ENCODE measurements at places on chromosomes 2 and 18.

GRCh38 chr2:7639476-7639875 is 722.3 kb downstream of the RNF144A start:
- DNase-seq: no peak
- no peaks in the 10 kb centered on the region for H3K27me3 ChIP-seq
- no peaks in the 10 kb centered on the region for H3K4me1 ChIP-seq
- no peak overlapping the region for H3K4me3 ChIP-seq

GRCh38 chr18:8468191-8468590 is 141.0 kb upstream of the RAB12 start:
- H3K4me1 ChIP-seq: no peaks in the 10 kb centered on the region
- no peak for DNase-seq
- no peaks in the 10 kb centered on the region for H3K36me3 ChIP-seq
- no peak overlapping the region for H3K4me3 ChIP-seq
- H3K27ac ChIP-seq: no peak overlapping the region

DNA sequence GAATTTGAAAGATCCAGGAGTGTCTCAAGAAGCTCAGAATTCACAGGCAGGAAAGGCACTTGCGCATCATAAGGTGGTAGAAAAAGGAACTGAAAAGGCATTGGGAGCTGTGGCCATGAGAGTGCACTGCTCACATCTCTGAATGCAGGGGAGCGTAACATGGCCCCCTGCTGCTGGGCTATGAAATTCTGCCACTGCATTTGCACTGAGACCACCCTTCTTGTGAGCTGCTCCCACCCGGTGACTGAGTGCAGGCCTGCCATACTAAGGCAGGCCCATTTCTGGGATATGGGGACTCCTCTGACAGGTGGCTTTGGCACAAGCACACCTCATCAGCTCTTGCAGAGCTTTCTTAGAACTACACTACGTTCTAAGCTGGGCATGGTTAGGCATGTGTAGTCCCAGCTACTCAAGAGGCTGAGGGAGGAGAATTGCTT is 25.3 kb upstream of the STARD7 start:
- H3K27ac ChIP-seq: no peak overlapping the region
- no peak overlapping the region for H3K4me3 ChIP-seq
- H3K27me3 ChIP-seq: no peaks in the 10 kb centered on the region

DNA sequence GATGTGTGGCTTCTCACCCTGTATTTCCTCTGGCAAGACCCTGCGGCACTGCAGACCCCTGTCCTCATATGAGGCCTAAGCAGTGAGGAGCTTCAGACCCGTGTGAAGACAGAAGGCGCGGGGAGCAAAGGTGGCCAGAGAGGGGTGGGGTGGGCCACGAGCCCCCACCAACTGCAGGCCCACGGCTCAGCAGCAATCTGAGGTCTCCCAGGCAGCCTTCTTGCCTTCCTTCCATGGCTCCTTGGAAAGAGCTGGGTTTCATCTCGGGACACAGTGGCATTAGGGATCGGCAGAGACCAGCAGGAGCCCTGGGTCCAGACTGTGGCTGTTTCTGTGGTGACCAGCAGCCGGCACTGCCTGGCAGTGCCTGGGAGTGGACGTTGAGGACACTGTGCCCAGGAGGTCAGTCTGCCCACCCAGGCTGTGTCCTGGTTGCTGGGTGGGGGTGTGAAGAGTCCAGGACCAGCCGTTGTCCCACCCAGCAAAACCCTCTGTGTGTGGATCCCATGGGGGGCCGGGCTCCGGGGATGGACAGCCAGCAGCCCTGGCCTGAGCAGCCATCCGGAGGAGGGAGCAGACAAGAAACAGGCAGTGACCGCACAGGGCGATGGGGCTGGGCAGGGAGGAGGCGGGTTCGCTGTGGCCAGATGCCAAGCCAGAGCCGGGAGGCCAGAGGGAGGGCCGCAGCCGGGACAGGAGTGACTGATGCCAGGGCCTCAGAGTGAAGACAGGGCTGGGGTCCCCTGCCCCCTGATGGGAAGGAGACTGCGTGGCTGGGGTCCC is 73.8 kb downstream of the RRM2 start:
- DNase-seq: no peak
- no peak overlapping the region for H3K4me3 ChIP-seq
- H3K36me3 ChIP-seq: no peaks in the 10 kb centered on the region
- no peak overlapping the region for H3K27ac ChIP-seq
- no peaks in the 10 kb centered on the region for H3K4me1 ChIP-seq

GRCh38 chr2:24576617-24577016 is 85.6 kb downstream of the NCOA1 start:
- H3K27ac ChIP-seq: no peak overlapping the region
- DNase-seq: no peak
- H3K4me3 ChIP-seq: no peak overlapping the region
- no peaks in the 10 kb centered on the region for H3K27me3 ChIP-seq

DNA sequence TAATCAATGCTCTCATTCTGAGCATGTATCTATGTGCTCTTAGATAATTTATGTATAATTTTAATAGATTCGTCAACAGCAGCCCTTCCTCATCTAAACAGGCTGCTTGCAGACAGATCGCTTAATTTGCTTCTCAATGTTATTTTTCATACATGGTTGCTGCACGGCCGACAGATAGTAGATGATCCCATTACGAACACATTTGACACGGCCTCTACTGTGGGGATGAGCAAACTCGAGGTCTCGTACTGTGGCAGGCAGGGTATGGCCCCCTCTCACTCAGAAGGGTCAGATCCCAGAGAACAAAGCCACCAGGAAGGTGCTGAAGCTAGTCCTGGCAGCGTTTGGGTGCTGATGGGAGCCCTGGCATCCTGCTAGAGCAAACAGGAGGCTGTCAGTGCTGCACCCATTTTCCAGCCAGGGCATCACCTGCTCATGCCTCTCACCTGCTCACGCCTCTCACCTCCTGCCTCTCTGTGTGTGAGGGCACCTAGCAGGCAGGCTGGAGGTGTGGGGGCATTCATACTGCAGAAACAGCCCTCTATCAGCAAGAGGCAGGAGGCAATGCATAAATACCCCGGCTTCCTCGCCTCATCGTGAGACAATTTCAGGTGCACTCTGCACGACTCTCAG is 80.0 kb downstream of the KLHL29 start:
- H3K27ac ChIP-seq: no peak overlapping the region
- H3K36me3 ChIP-seq: no peaks in the 10 kb centered on the region
- H3K4me3 ChIP-seq: no peak overlapping the region
- no peak for DNase-seq
- H3K4me1 ChIP-seq: no peaks in the 10 kb centered on the region

DNA sequence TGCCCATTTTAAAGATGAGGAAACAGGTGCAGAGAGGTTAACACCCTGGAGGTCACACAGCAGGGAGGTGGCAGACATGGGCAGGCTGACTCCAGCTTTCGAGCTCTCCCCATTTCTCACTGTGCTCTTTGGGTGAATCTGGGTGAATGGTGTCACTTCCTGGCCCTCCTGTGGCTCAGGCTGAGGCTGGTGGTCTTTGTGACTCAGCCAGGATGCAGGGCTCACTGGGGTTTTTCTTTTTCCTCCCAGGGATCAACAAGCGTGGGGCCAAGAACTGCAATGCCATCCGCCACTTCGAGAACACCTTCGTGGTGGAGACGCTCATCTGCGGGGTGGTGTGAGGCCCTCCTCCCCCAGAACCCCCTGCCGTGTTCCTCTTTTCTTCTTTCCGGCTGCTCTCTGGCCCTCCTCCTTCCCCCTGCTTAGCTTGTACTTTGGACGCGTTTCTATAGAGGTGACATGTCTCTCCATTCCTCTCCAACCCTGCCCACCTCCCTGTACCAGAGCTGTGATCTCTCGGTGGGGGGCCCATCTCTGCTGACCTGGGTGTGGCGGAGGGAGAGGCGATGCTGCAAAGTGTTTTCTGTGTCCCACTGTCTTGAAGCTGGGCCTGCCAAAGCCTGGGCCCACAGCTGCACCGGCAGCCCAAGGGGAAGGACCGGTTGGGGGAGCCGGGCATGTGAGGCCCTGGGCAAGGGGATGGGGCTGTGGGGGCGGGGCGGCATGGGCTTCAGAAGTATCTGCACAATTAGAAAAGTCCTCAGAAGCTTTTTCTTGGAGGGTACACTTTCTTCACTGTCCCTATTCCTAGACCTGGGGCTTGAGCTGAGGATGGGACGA is 13.2 kb downstream of the ITM2C start:
- H3K27ac ChIP-seq: no peak overlapping the region
- H3K27me3 ChIP-seq: no peaks in the 10 kb centered on the region
- no peaks in the 10 kb centered on the region for H3K36me3 ChIP-seq
- H3K4me3 ChIP-seq: no peak overlapping the region
- H3K4me1 ChIP-seq: no peaks in the 10 kb centered on the region

DNA sequence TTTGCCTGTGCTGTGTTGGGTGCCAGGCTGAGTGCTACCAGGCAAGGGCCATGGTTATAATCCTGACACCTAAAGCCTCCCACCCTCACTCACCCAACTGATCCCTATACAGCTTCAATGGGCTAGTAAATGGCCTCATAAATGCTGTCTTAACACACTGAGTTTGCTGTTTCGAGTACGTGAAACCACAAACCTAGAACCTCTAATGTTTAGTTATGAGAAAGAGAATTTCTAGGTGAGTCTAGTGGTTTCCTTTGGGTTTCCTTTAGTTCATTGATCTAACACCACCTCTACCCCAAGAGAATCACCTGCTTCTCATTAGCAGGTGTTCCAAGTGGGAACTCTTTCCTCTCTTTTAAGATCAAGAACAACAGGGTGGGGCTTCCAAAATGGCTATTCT is 172.0 kb downstream of the MC4R start:
- no peak for DNase-seq
- no peak overlapping the region for H3K27ac ChIP-seq
- no peaks in the 10 kb centered on the region for H3K36me3 ChIP-seq
- no peaks in the 10 kb centered on the region for H3K27me3 ChIP-seq
- H3K4me3 ChIP-seq: no peak overlapping the region

DNA sequence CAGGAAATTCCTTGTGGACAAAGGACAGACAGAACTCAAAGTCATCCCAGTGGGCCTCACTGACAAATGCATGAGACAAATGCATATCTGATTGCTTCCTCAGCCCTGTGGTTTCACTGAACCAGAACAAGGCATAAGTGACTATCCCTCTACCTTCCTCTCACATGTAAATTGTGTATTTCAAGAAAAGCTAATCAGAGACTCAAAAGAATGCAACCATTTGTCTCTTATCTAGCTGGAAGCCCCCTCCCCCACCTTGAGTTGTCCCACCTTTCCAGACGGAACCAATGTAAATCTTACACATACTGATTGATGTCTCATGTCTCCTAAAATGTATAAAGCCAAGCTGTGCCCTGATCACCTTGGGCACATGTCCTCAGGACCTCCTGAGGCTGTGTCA is 102.0 kb upstream of the TMEM200C start:
- no peak overlapping the region for H3K27ac ChIP-seq
- peaks cover 33% of the 10 kb centered on the region for H3K27me3 ChIP-seq
- H3K4me1 ChIP-seq: no peaks in the 10 kb centered on the region
- H3K4me3 ChIP-seq: no peak overlapping the region
- no peak for DNase-seq

GRCh38 chr2:234954551-234954992 is 2.8 kb downstream of the SH3BP4 start:
- peak overlapping the region; percentile 53 for H3K27ac ChIP-seq
- peak overlapping the region; percentile 81 for H3K4me3 ChIP-seq
- H3K36me3 ChIP-seq: peaks cover 11% of the 10 kb centered on the region
- DNase-seq: no peak
- H3K4me1 ChIP-seq: peaks cover 66% of the 10 kb centered on the region

DNA sequence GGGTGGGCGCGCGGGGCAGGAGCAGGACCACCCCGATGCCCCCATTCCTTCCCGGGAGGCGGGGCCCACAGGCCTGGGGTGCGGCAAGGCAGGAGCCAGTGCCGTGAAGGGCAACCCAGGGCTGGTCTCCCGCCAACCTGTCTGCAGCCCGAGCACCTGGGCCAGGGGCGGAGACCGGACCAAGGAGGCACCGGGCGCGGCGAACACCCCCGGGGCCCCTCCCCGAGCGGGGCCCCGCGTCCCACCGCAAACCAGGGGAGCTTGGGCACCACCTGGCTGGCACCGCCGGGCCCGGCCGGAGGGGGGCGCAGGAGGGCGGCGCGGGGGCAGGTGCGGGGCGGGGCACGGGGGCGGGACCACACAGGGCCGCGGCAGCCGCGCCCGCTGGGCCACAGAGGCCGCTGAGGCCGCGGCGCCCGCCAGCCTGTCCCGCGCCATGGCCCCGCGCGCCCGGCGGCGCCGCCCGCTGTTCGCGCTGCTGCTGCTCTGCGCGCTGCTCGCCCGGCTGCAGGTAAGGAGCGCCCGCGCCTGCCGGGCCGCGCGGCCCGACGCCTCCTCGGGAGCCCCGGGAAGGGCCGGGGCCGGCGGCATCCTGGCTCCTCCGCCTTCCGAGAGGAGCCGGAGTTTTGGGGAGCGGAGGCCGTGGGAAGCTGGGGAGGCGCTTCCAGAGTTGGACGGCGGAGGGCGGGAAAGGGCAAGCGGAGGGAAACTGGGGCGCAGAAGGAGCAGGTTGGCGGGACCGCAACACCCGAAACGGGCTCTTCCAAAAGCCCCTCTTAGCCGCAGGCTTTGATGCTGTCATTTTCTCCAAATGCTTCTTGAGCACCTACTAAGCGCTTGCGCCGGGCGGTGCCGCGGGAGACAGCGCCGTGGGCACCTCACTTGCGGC is at the start of gene TNFRSF11A:
TNFRSF11A (plus strand) TSS at position 394 of the 889 bp plus-strand sequence; CDS start at position 437, 43 bp downstream.
- no peak within 1 kb of the TSS for H3K27ac ChIP-seq
- H3K4me1 ChIP-seq: peaks cover 11% of the 10 kb centered on the region
- no peaks in the 10 kb centered on the region for H3K27me3 ChIP-seq
- no peaks in the 10 kb centered on the region for H3K36me3 ChIP-seq

- H3K36me3 ChIP-seq: no peaks in the 10 kb centered on the region
- no peak for DNase-seq
- no peaks in the 10 kb centered on the region for H3K27me3 ChIP-seq
- H3K4me1 ChIP-seq: peaks cover 13% of the 10 kb centered on the region
Observed at GRCh38 chr18:48617844-48618497, 79.1 kb downstream of the CTIF start.

- peaks cover 46% of the 10 kb centered on the region for H3K4me1 ChIP-seq
- DNase-seq: peak; percentile 45
- peak overlapping the region; percentile 4 for H3K27ac ChIP-seq
- H3K36me3 ChIP-seq: peaks cover 56% of the 10 kb centered on the region
- H3K27me3 ChIP-seq: no peaks in the 10 kb centered on the region
- peak overlapping the region; percentile 76 for H3K4me3 ChIP-seq
Observed at GRCh38 chr2:180983468-180984242, 3.2 kb downstream of the UBE2E3 start.

- H3K36me3 ChIP-seq: no peaks in the 10 kb centered on the region
- peaks cover 11% of the 10 kb centered on the region for H3K4me1 ChIP-seq
- no peaks in the 10 kb centered on the region for H3K27me3 ChIP-seq
- no peak overlapping the region for H3K27ac ChIP-seq
- H3K4me3 ChIP-seq: no peak overlapping the region
Observed at GRCh38 chr2:168571061-168571460, 115.0 kb downstream of the CERS6 start.

- no peak for DNase-seq
- H3K36me3 ChIP-seq: no peaks in the 10 kb centered on the region
- no peak overlapping the region for H3K27ac ChIP-seq
- no peak overlapping the region for H3K4me3 ChIP-seq
Observed at GRCh38 chr2:60495041-60495625, 58.3 kb downstream of the BCL11A start.
